Aorta (tissue), 5 donors: ENCODE measurements at places on chromosomes 7 and 10. TPM values are rescaled to one million over a fixed set of nuclear protein-coding genes. Genes with fewer than 3 reads are reported as not detected.

Gene MARCHF5
- total RNA-seq = 36.5 TPM

Gene SEC61G
- 109 TPM for total RNA-seq

Gene CCSER2
- total RNA-seq = 95.0 TPM

Gene SFTPA1
- total RNA-seq = 1.7 TPM

Gene ASAH2
- total RNA-seq = 5.2 TPM

Gene OPALIN
- total RNA-seq = not detected

Gene PRLHR
- not detected for total RNA-seq

Gene ANKRD61
- total RNA-seq = not detected

Gene BEND7
- 28.0 TPM for total RNA-seq

Gene LEP
- 0.45 TPM for total RNA-seq

Gene COX15
- 27.2 TPM for total RNA-seq

Gene GRM3
- total RNA-seq = not detected

Gene CHRM2
- total RNA-seq = not detected

Gene DDC
- not detected for total RNA-seq

Gene CYCS
- 36.3 TPM for total RNA-seq

Gene PSD
- 0.16 TPM for total RNA-seq

Gene SGCE
- total RNA-seq = 84.7 TPM

Gene ZNF239
- 3.4 TPM for total RNA-seq

Gene NPY4R2
- total RNA-seq = not detected

Gene SLC18A3
- not detected for total RNA-seq

Gene LRRN3
- total RNA-seq = 0.62 TPM

Gene STARD3NL
- 37.6 TPM for total RNA-seq

Gene MCM10
- total RNA-seq = 0.81 TPM

Gene ABCC2
- total RNA-seq = 4.5 TPM

Gene IL2RA
- 4.2 TPM for total RNA-seq

Gene SP8
- not detected for total RNA-seq

Gene FBXL13
- total RNA-seq = 1.4 TPM

Gene AKR1C1
- total RNA-seq = 33.6 TPM

Gene C7orf57
- total RNA-seq = not detected

Gene SLC16A12
- 0.45 TPM for total RNA-seq

Gene CD36
- 138 TPM for total RNA-seq

Gene C10orf90
- not detected for total RNA-seq

Gene GFRA1
- total RNA-seq = 10.3 TPM

Gene SRGN
- total RNA-seq = 230 TPM

Gene CH25H
- total RNA-seq = 1.7 TPM

Gene ANKRD1
- total RNA-seq = 62.9 TPM

Gene FAM131B
- 2.8 TPM for total RNA-seq

Gene NUDT5
- 39.7 TPM for total RNA-seq

Gene CADPS2
- total RNA-seq = 15.2 TPM

Gene SLC13A1
- total RNA-seq = not detected

Gene RBP3
- not detected for total RNA-seq

Gene ADARB2
- total RNA-seq = not detected

Gene CUZD1
- total RNA-seq = 0.58 TPM

Gene AP4M1
- 14.9 TPM for total RNA-seq

Gene PITRM1
- total RNA-seq = 107 TPM

Gene GIMAP1
- total RNA-seq = 5.4 TPM

Gene HOXA10
- total RNA-seq = 11.2 TPM

Gene MAD1L1
- 20.3 TPM for total RNA-seq

Gene FRG2B
- not detected for total RNA-seq

Gene MET
- total RNA-seq = 16.8 TPM

Gene CPN1
- total RNA-seq = not detected

Gene ANKRD30A
- not detected for total RNA-seq

Gene ZPBP
- total RNA-seq = not detected

Gene SPDYE8
- total RNA-seq = not detected

Gene CDK6
- 26.0 TPM for total RNA-seq

Gene LRRC17
- 30.5 TPM for total RNA-seq

Gene RARRES2
- total RNA-seq = 121 TPM
